Stimulated activated CD8-positive, alpha-beta memory T cell treated with anti-CD3 and anti-CD28 coated beads, Interleukin-2, amount 100 ng/mL, for 1 hour (primary cell): ENCODE measurements at places on chromosomes 7 and 10.

DNA sequence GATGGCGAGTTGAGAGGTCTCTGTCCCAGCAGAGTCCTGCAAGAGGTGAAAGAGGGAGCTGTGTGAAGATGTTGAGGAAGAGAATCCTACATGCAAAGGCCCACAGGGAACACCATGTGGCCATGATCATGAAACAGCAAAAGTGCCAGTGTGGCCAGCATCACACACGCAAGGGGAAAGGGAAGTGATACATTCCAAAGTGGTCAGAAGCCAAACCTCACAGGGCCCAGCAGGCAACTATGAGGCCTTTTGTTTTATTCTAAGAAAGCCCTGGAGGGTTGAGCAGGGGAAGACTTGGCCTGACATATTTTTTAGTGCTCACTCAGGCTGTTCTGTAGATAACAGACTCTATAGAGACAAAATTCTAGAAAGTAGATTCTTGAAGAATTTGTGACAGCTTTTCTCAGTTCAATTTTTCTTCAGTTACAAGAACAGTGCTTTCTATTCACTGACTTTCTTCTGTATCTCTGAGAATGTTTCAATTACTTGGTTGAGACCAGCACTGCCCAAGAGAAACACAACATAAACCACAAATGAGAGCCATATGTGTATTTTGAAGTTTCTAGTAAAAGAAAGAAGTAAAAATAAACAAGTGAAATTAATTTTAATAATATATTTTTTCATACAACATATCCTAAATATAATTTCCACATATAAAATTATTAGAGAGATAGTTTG, 82.3 kb downstream of the HTR7 start:
- DNase-seq, result no peak

GRCh38 chr10:86953747-86954680, 3.4 kb downstream of the MMRN2 start:
- no peak for DNase-seq

DNA sequence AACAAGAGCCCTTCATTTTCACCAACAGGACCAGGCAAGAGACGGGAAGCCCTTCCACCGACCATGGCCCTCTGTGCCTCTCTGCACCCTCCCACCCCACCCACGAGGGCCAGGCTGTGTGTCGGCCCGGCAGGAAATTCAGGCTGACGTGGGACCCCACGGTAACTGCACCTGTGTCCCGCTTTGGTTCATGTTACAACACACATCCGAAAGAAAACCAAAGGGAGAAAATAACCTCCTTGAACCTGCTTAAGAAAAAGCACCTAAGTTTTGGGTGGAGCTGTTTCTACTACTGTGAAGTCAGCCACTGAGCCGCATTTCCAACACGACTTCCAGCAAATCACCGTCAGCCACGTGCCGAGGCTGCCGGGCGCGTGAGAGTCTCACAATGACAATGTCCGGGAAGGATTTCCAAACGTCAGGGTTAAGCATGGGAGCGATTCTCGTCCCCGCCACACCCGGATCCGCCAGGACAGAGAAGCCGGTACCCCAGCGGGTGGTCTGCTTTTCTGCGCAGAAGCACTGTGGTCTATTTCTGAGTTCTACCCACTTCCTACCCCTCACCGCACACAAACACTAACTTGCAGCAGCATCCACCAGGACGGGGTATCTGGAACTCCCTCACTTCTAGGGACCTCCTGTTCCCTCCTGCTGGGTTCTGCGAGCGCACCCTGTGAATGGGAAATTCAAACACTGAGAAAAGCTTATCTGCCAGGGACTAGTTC, 36.6 kb downstream of the AMZ1 start:
- DNase-seq, result no peak

- DNase-seq, result no peak
Observed at GRCh38 chr10:77887631-77888355, 38.8 kb downstream of the DLG5 start.

- DNase-seq, result no peak
Observed at GRCh38 chr10:116104210-116104932, 168.6 kb downstream of the GFRA1 start.
